ENCODE measurements at places on chromosomes 6 and 20.

GRCh38 chr20:37456948-37457347, 64.1 kb upstream of the NNAT start:
- no peak for DNase-seq

- DNase-seq: no peak
Observed at GRCh38 chr20:17682889-17683198, 802 bp upstream of the RRBP1 start.

DNA sequence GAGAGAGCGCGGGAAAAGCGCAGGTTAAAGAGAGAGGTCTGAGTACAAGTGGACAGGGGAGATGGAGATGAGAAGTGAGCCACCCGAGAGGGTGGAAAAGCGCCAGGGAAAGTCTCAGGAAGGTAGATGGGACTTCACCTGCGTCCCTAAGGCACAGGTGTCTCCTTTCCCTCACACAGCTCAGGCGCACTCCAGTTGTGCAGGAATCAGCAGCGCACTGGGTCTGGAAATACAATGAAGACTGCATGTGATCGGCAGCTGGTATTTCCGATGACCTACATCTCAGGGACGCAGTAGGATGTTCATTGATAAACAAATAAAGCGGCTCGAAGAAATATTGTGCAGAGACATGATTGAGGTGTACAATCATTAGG, 432 bp upstream of the KHDRBS2 start:
- DNase-seq: no peak

DNA sequence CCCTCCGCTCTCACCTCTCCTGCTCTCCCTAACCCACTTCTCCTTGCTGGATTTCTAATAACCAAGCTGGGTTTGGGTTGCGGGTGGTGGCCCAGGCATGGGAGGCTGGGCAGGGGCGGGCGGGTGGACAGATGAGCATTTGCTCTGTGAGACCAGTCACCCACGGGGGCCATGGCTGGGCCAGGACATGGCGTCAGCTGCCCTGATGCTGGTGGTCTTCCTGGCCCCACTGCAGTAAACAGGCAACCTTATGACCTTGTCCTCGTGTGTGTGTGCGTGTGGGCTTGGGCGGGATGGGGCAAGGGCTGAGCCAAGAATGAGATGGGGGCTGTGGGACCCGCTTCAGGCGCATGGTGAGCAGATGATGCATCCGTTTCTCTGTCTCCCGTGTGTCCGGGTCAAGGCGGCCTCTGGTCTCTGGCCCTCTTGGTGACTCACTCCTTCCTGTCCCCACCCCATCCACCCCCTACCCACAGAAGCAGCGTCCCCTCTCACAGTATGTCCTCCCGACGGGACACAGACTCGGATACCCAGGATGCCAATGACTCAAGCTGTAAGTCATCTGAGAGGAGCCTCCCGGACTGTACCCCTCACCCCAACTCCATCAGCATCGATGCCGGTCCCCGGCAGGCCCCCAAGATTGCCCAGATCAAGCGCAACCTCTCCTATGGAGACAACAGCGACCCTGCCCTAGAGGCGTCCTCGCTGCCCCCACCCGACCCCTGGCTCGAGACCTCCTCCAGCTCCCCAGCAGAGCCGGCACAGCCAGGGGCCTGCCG, 41.4 kb upstream of the MYL9 start:
- DNase-seq: no peak

DNA sequence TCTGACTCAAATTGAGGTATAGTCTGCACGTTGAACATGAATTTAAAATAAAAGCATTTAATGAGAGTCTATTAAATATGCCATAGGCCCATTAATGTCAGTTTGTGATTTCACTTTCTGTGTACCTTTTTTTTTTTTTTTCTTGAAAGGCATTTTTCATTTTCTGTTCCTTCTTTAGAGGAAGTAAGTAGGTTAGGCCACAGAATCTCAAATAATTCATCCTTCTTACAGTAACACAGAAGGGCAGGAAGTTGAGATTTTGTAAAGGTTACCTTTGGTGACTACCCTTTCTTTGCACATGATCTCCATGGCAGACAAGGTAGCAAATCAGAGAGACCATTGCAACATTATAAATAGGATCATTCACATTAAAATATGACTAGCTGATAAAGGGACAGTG, 9.6 kb downstream of the L3MBTL3 start:
- no peak for DNase-seq

- no peak for DNase-seq
Observed at GRCh38 chr6:43175676-43176422, 4.8 kb downstream of the SRF start.

DNA sequence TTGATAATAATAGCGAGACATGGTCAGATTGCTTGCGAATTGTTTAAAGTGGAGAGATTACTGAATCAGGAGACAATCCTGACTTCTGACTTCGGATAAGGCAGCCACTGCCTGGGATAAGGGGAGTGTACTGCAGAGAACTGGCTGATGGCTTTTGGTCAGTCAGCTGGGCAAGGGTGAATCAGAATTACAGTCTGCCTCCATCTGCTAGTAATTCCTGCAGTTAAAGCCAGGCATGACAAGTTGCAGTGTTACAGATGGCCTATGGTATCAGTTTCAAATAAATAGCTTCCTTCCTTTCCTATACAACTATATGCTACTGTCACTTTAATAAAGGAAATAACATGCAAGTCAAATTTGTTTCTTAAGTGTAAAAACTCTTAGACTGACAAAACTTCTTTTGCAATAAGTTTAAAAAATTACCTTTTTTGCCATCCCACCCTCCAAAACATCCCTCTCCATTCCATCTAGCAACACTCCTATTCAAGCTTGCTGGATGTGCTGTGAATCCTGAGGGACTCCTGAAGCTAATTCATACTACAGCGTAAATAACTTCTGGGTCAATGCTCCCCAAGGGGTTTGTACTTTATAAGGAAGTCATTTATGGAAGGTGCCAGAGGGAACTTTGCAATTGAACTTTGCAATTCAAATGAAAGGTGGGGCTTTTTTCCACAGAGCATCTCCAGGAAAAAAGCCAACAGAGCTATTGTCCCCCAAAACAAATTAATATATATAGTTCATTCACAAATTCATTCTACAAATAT, 245.2 kb downstream of the ADGRB3 start:
- DNase-seq: no peak

DNA sequence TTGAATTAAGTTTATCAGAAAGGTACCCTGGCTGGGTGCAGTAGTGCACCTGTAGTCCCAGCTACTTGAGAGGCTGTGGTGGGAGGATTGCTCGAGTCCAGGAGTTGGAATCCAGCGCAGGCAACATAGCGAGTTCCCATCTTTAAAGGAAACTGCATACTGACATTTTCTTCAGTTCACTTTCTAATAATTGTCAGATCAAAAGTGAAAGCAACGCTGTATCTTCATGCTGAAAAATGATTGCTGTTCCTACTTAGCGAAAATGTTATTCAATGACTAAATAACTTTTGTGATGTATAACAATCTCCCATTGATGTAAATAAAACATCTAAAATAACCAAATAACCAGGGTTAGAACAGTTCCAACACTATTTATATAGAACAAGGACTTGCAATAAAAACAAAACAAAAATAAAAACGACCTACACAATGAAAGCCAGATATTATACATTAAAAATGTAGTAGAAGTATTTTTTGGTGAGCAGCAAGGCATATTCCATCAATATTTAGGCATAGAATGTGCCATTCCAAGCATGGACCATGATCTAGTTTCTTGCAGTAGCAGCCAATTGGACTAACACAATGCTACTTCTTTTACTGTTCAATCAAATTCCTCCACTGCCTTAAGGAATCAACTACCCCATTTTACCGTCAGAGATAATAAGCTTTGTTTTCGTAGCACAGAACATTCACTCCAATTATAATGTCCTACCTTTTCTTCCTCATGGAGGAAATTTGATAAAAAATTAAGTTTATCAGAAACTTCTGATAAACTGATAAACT, 1.5 kb downstream of the LATS1 start:
- DNase-seq: no peak

- no peak for DNase-seq
Observed at GRCh38 chr20:53711333-53712211, 117.9 kb upstream of the ZNF217 start.

Measured in stimulated activated naive CD8-positive, alpha-beta T cell treated with anti-CD3 and anti-CD28 coated beads, Interleukin-15, amount 100 ng/mL, for 72 hours (primary cell).